ENCODE measurements at places on chromosomes 5 and 9. TPM values are rescaled to one million over a fixed set of nuclear protein-coding genes. Genes with fewer than 3 reads are reported as not detected.
A peak's percentile ranks its signal among the peaks of the same experiment; 100 is the strongest.

DNA sequence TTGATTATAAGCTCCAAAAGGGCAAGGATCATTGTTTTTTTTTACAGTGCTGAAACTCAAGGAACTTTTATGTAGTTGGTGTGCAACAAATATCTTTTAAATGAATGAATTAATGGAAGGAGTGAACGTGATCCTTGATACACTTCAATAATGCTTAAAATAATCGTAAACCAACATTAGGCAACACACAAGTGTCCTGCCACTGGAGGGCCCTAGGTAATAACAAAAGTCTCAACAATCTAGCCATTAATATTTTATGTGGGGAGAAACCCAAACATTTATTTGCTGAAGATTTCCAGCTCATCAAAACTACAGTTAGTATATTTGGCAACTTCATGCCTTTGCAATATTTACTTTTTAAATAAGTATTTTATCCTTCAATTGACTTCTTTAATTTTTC is 309.0 kb upstream of the FBXL7 start:
- no peak for DNase-seq

GRCh38 chr5:15475367-15475766 is 24.6 kb upstream of the FBXL7 start:
- no peak for DNase-seq

- no peak for DNase-seq
Observed at GRCh38 chr5:95591490-95591901, 28.4 kb upstream of the GPR150 start.

- DNase-seq: no peak
Observed at GRCh38 chr5:80190960-80191359, 64.9 kb downstream of the SERINC5 start.

- peak; percentile 83 for DNase-seq
Observed at GRCh38 chr5:139796061-139796806, 626 bp downstream of the PSD2 start.

DNA sequence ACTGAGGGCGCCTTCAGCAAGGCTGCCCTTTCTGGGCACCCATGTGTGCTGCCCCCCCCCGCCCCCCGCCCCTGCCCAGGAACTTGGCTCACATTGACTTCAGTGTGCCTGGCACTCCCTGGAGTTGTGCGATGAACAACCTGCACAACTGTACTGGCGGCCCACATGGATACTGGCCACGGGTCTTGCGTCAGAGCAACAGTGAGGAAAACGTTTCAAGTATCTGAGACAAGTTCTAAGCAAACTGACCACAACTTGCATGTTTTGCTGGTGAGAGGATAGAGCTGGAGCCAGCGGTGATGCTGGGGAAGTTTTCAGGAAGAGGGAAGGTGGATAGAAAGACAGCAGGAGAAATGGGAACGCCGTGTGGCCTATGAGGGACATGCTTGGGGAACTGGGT is 45.4 kb downstream of the HABP4 start:
- DNase-seq: no peak

DNA sequence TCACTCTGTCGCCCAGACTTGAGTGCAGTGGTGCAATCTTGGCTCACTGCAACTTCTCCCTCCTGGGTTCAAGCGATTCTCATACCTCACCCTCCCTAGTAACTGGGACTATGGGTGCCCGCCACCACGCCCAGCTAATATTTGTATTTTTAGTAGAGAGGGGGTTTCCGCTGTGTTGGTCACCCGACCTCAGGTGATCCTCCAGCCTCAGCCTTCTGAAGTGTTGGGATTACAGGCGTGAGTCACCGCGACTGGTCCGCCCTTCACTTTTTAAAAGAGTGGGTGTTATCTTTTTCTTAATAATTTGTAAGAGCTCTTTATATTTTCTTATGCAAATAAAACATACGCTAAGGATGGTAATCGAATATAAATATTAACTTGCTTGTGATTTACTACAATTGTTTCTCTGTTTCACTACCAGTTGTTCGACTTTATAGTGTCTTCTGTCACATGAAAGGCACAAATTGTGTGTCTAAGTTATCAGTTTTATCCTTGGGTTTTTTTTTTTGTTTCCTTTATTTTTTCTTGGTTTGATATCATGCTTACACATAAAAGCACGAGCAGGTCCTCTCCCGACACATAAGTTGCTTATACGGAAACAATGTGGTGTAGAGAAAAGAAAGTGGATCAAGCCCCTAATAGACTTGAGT is 1.9 kb upstream of the GPBP1 start:
- DNase-seq: no peak

DNA sequence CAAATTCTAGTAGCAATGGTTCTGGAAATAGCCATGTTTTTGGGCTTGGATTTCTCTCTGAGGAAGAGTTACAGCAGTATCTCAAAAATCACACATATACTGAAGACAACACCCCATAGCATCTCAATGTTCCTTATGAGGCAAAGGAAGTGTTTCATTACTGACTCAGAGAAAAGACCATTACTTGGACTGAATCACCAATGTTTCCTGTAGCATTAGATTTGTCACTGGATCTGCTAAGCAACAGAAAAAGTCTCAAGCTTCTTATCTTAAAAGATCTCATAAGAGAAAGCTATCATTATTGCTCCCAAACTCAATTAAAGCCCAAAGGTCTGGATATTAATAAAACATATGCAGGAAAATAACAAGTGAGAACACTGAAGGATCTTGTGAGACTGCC is 272.4 kb downstream of the ADAMTS6 start:
- no peak for DNase-seq

DNA sequence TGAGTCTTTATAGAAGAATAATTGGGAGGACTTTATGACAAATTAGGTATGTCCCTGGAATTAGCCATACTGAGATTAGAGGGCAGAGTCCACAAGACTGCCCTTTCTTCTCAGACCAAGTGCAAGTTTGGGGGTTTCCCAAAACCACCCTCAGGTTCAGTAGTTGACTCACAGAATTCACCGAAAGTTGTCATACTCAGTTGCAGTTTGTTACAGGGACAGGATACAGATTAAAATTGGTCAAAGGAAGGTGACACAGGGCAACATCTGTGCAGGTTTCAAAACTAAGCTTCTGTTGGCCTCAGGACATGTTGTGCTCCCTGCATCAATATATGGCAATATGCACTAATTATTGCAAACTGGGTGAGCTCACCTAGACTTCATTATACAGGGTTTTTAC is 3.8 kb downstream of the RANBP17 start:
- no peak for DNase-seq

DNA sequence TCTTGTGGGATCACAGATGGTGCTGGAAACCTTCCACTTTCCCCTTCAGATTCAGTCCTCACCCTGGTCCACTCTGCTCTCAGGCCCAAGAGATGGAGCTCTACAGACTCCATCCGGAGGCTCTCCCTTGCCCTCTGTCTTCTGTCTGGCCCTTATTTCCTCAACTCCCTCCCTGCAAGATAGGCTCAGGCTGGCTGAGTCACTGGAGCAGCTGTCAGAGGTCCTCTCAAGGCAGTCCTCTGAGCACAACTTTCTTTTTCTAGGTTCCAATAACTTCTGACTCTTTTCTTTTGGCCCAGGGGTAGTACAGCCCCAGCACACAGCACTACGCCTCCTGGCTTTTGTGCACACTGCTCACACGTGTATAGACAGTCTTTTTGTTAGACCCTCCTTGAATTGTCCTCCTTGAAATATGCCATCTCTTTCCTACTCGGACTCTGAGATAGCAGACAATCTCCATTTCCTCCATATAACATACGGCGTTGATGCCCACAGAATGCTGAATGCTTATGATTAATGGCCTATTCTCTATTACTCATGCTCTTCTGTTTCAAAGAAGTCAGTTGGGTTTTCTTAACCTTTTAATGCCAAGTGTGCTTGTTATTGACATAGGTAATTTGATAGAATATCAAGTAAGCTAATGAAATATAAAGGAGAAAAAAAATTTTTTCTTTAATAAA is 193.1 kb downstream of the SLC12A2 start:
- no peak for DNase-seq

DNA sequence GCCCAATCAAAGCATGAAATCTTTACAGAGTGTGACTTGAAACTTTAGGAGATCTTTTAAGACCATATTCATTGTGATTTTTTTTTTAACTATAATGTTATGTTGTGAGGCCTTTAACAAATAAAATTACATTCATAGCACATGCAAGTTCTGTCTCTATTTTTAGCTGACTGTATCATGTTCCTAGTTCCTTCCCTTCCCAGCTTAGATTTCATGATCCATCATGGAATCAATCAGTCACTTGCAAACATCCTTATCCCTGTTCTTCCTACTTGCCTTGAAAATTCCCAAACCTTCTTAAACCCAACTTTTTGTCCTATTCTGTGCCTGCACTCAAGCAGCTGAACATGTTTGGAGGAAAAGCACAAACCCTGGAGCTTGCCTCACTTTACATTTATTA is 141.8 kb downstream of the DMXL1 start:
- no peak for DNase-seq

GRCh38 chr5:157204765-157205164 is 24.1 kb downstream of the ITK start:
- no peak for DNase-seq

DNA sequence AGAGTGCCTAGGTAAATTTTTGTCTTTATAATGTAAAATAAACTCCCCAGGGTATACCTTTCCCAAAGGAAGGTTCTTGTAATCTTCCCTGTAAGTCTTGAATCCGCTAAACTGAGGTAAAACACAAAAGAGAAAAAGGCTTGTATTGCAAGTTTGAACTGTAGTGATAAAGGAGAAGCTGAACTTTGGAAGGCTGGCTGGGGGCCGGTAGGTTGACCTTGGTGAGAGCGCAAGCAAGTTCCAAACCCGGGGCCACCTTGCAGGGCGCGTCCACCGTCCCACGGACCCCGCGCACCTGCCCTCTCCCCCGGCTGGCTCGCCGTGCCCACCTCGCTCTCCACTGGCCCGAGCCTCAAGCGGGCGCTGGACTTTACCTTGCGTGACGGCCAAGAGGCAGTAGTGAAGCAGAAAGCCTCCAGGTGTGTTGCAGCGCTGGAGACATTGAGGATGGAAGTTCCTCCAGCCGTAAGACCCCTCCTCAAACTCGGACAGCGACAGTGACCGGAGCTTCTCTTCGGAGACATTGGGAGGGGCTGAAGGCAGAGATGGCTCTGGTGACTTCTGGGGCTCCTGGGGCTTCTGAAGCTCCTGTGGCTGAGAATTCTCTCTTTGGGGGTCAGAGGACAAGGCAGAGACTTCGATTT is 428 bp downstream of the SLCO4C1 start:
- no peak for DNase-seq

DNA sequence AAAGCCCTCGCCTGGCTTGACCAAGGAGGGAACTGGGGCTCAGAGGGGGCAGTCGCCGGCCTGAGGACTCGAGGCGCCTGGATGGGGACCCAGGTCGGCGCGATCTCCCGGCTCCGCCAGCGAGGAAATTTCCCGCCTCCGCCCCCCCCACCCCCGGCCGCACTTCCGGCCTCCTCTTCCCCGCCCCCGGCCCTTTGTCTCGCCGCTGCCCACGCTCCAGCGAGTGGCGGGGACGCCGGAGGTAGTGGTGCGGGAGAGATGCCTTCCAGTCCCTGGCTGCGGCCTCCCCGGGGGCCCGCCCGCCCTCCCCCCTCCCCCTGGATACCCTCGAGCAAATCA is 448 bp upstream of the GPRIN1 start:
- DNase-seq: peak; percentile 81

- DNase-seq: no peak
Observed at GRCh38 chr9:127934248-127934647, 3.4 kb downstream of the DPM2 start.

GRCh38 chr5:112669328-112669963 is 68.2 kb upstream of the APC start:
- no peak for DNase-seq

- DNase-seq: no peak
Observed at GRCh38 chr9:136683755-136684154, 3.5 kb downstream of the AGPAT2 start.

GRCh38 chr5:132839426-132840301 is 9.2 kb upstream of the SHROOM1 start:
- no peak for DNase-seq

GRCh38 chr5:39257554-39257953 is 38.2 kb upstream of the FYB1 start:
- no peak for DNase-seq

DNA sequence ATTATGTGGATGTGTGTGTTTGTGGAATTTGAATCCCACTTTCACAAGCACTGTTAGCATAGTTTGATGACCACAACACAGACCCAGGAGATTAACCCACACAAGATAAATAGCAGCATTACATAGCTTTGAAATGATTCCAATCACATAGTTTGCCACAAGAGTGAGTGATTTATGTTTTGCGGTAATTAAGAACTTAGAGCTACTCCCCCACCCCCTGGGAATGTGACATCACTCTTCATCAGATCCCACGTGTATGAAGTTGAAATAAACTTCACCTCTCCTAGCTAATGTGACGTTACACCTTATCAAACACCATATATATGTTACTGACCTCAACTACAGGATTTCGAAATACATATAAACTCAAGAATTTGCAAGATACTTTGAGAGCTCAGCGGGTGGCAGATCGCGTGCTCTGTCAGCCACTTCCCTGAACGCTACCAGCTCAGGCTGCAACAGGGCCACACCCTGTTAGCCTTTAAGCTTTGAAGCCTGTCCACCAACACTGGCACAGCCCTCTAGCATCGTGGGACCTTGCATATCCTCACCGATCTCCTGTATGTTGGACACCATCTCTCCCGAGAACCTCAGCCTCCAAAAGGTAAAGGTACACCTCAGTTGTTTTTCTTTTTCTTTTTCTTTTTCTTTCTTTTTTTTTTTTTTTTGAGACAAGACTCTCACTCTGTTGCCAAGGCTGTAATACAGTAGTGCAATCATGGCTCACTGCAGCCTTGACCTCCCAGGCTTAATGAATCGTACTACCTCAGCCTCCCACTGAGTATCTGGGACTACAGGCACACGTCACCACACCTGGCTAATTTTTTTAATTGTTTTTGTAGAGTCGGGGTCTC is 1.7 kb upstream of the AGTPBP1 start:
- no peak for DNase-seq

- no peak for DNase-seq
Observed at GRCh38 chr9:134329576-134329855, 3.3 kb downstream of the RXRA start.

GRCh38 chr5:37121465-37121864 is 127.7 kb downstream of the CPLANE1 start:
- DNase-seq: no peak

GRCh38 chr9:131432050-131432449 is 38.2 kb downstream of the PRRC2B start:
- no peak for DNase-seq

GRCh38 chr9:84697042-84697441 is 27.5 kb downstream of the NTRK2 start:
- DNase-seq: no peak

- DNase-seq: no peak
Observed at GRCh38 chr5:131509801-131510200, 125.2 kb downstream of the RAPGEF6 start.

- DNase-seq: no peak
Observed at GRCh38 chr9:133629221-133630110, 6.7 kb upstream of the DBH start.

- no peak for DNase-seq
Observed at GRCh38 chr5:60184606-60185005, 291.1 kb upstream of the PDE4D start.

PCSK1 gene
- not detected for polyA plus RNA-seq

SLC46A2 gene
- not detected for polyA plus RNA-seq

HEMGN gene
- polyA plus RNA-seq: not detected

NIPAL4 gene
- polyA plus RNA-seq: 2.6 TPM

CARD9 gene
- polyA plus RNA-seq: 1.7 TPM

TMEM215 gene
- polyA plus RNA-seq: not detected

SLC44A1 gene
- 4.5 TPM for polyA plus RNA-seq

CARTPT gene
- not detected for polyA plus RNA-seq

RALGPS1 gene
- polyA plus RNA-seq: 3.9 TPM

SPATA6L gene
- 0.44 TPM for polyA plus RNA-seq

FGF1 gene
- 5.3 TPM for polyA plus RNA-seq

MARCHF3 gene
- 32.4 TPM for polyA plus RNA-seq

GPRIN1 gene
- 6.6 TPM for polyA plus RNA-seq

ANXA2R gene
- 1.7 TPM for polyA plus RNA-seq

DOLK gene
- 31.7 TPM for polyA plus RNA-seq

Data from SK-N-SH (cell line).